Activated CD8-positive, alpha-beta memory T cell treated with anti-CD3 and anti-CD28 coated beads for 24 hours (primary cell): ENCODE measurements at places on chromosomes 7 and 10.

GRCh38 chr10:116155191-116155590 is 117.8 kb downstream of the GFRA1 start:
- no peak for DNase-seq

DNA sequence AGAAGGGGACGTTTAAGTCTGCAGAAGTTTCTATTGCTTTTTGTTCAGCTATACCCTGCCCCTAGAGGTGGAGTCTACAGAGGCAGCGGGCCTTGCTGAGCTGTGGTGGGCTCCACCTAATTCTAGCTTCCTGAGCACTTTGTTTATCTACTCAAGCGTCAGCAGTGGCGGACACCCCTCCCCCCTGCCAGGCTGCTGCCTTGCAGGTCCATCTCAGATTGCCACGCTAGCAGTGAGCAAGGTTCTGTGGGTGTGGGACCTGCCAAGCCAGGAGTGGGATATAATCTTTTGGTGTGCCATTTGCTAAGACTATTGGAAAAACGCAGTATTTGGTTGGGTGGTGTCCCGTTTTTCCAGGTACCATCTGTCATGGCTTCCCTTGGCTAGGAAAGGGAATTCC is 147.3 kb upstream of the PRPS1L1 start:
- DNase-seq, result no peak

DNA sequence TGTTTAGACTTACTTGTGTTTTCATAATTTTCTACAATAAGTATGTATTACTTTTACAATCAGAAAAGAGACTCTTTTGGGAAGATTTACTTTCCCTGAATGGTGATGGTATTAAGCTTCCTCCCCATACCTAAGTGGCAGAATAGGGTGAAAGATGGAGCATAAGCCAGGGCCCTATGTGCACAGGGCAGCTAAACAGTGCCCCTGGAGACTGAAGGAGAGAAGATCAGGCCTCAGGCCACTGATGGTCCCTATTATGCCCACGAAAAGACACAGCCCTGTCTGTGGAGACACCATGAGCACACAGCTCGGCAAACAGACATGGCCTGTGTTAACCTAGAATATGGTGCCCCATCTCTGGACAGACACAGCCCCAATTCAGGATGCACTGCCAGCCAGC is 139.4 kb downstream of the OAT start:
- no peak for DNase-seq

DNA sequence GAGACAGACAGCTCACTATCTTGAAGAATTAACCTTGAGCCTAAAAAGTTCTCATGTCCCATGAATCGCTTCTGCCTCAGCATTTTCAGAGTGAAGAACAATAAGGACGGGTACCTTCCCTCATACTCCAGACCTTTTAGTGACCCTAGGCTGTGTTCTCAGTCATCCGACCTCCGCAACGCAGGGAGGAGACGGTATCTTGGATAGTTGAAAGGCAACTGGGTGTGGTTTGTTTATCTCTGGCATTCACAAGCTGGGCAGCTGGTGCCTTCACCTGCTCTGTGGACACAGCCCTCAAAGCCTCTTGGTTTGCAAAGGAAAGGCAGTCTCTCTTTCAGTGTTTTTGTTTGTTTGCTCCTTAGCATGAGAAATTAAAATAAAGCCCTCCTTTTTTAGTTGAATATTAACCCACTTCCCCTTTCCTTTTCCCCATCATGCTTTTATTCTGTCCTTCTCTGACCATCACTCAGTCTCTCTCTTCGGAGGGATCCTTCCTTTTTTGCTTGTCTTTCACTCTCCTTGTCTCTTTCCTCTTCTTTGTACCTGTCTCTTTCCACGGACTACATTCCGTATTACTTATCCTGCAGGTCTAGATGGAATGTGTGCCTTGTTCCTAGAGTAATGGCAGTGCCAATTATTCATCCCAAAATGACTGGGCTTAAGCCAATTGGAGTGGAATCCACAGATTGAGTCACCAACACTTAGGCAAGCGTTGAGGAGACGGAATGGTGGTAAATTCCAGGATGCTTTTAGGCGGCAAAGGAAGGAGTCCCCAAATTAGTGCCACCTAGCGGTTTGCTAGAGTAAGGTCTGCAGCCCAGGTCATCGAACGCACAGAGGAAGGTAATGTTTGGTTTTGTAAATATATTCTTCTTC is 45.8 kb downstream of the PRR15 start:
- DNase-seq, result no peak

DNA sequence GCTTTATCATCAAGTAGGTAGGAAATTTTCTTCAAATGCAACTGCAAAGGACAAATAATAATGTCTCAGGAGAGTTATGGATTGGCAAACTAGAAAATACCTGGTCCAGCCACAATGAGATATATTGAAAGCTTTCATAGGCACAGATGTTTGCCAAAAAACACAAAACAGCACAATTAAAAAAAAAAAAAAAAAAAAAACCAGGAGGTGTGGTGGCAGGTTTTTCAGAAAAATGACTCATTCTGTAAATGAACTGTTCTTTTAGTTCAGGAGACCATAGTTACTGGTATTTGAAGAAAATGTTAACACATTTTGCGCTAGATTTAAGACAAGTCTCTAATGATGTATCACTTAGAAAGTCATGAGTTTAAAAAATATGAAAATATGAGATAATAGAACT is 55.0 kb upstream of the JCAD start:
- DNase-seq, result no peak

- DNase-seq, result peak; percentile 70
These were observed 738 bp downstream of the VPS26A start for GRCh38 chr10:69124563-69125268.

DNA sequence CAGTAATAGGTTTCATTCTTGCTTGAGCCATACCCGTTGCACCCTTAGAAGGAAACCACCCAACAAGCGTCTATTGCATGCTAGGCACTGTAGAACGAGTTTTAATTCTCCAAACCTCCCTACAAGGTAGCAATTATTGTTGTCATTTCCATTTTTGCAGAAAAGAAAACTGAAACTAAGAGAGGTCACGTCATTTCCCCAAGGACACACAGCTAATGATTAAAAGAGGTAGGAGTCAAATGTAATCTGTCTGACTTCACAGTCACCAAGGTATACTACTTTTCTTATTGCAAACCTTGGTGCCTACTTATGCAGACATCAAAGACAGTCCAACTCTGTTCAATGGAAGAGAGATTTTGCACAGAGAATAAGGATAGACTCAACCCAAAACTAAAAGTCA is 49.1 kb upstream of the C1QL3 start:
- DNase-seq, result no peak

- no peak for DNase-seq
These were observed 103.4 kb downstream of the SDK1 start for GRCh38 chr7:3404501-3404900.

GRCh38 chr7:30511973-30512662 is 7.5 kb upstream of the GGCT start:
- no peak for DNase-seq

DNA sequence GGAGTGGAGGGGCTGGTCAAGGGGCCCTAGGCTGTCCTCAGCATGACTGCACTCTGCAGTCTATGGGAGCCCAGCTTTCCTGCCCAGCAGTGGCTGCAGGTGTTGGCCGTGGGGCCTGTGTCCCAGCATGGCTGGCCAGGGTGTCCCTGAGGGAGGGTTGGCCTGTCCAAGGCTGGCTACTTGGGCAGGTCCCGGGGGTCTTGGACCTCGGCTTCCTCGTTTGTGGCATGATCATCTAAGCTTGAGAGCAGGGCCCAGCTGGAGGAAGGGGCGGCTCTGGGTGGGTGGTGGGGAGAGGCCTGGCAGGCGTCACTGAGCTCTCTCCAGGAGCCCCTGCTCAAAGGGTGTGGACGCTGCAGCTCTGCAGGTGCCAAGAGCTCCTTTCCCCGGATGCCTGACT is 43.7 kb upstream of the CFAP46 start:
- no peak for DNase-seq

DNA sequence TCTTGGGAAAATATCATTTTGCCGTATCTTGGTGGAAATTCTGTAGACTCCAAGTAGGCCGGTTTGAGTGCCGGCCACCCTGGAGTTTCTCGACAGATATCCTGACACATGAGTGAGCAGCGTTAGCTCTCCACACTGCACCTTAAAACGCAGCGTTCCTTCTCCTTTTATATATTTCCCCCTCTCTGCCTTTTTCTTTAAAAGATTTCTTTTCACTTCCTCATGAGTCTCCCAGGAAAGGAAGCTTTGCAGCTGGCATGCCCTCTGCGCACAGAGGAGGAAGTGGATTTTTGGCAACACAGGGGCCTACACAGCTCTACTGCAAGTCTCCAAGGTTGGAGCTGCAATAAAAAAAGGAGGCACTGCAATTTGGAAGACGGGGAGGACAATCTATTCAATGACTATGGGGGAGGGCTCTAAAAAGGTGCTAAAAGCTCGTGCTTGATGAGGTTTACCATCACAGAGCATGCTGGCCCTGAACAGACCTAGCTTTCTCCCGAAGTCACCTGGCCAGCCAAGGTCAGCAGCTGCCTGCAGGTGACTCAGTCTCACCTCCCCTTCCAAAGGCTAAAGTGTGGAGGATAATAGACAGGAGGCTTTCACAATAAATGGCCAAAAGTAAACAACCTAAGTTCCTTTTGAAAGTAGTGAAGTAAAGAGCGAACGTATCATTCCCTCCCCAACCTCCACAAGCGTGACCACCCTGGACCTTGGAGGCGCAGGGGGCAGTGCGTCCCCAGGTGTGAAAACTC is 252.8 kb downstream of the ZMYND11 start:
- no peak for DNase-seq

DNA sequence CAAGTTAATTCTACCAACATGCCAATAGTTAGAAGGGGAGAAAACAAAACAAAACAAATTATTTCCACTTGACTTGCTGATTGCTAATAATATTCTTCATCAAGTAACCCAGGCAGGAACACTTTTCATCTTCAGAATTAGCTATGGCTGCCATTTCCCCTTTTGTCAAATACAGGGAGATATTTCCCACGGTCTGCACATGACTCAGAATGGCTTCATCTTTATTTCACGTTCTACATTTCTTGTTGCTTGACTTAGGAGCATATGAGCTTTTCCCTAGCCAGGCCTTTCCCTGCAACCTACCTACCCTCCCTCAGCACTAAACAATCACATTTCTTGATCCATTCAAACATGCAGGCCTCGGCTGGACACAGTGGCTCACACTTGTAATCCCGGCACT is 6.5 kb downstream of the CPVL start:
- DNase-seq, result no peak
